ENCODE measurements at places on chromosomes 7 and 10.

DNA sequence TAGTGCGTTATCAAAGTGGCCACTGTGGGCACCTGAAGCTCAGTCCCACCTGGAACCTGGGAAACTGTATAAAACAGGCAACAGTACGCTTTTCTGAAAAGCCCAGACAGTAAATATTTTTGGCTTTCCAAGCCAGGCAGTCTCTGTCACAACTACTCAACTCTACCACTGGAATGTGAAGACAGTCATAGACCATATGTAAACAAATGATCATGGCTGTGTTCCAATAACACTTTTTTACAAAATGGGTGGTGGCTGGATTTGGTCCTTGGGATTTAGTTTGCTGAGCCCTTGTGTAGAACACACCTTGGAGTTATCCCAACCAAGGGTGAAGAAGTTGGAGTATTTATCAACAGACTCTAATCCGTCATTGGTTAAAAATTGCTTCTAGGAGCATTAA lies 259.9 kb downstream of the SKIDA1 start:
- DNase-seq, result peak; percentile 71

GRCh38 chr7:2759736-2760097 lies 71.7 kb downstream of the AMZ1 start:
- DNase-seq, result peak; percentile 84

GRCh38 chr7:1368184-1368681 lies 91.0 kb downstream of the MICALL2 start:
- DNase-seq, result no peak

DNA sequence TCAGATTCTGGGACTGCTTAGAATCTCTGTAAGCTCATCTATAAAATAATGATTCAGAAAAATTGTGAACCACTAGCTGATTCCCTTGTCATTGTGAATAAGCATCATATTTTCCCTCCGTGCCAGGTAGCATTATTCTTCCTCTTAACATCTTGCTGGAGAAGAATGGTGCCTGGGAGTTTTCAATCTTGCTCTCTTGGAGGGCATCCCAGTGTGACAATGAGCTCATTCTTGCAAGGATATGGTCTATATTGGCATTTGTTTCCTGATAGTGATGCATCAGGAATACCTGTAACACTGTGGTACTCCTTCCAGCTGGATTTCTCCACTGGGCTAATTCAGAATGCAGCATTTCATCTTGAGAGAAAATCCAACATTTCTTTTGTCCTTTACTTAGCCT lies 126.4 kb upstream of the ITGB1 start:
- DNase-seq, result no peak

- DNase-seq, result no peak
Observed at GRCh38 chr7:69677881-69678493, 79.7 kb downstream of the AUTS2 start.

DNA sequence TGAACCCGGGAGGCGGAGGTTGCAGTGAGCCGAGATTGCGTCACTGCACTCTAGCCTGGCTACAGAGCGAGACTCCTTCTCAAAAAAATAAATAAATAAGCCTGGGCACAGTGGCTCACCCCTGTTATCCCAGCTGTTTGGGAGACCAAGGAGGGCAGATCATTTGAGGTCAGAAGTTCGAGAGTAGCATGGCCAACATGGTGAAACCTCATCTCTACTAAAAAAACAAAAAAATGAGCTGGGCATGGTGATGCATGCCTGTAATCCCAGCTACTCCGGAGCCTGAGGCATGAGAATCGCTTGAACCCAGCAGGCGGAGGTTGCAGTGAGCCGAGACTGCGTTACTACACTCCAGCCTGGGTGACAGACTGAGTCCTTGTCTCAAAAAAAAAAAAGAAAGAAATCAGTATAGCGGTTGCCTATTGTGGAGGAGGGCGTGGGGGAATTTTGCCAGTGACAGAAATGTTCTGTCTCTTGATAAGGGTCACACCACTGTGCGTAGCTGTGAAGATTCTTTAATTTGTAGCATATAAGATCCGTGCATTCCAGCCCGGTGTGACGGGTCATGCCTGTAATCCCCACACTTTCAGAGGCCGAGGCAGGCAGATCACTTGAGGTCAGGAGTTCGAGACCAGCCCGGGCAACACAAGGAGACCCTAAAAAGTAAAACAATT lies 17.9 kb upstream of the EIF3B start:
- DNase-seq, result no peak

DNA sequence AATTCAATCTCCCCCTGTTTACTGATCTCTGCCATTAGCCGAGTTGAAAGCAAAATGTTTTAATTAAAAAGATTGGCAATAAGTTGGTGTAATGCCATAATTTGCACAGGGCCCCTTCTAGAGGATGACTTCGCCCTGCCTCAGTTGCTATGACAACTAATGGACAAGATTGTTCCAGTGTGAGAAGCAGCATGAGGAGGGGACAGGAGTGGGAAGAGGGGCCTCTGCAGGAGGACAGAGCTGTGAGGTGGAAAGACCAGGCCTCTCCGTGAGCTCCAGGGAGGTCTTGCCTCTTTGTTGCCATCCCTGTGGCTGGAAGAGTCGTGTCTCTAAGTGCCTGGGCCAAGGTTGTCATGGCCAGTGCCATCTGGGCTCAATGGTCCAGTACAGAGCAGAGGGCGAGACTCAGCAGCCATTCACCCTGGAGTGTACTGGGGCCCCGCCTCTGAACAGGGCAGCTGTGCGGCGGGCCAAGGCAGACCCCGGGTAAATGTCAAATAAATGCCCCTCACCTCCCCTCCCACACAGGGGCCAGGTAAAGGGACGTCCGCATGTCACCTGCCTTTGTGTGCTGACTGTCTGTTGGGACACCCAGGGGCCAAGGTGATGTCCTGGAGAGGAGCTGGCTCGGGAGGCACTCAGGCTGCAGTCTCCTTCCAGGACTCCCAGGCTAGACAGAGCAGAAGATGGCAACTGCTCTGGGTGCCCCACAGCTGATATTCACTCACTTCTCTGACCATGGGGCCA lies 97.0 kb upstream of the RET start:
- DNase-seq, result no peak

GRCh38 chr7:108604307-108605077 lies 34.8 kb downstream of the DNAJB9 start:
- DNase-seq, result no peak

- no peak for DNase-seq
Observed at GRCh38 chr10:72697716-72698115, 5.8 kb downstream of the MCU start.

DNA sequence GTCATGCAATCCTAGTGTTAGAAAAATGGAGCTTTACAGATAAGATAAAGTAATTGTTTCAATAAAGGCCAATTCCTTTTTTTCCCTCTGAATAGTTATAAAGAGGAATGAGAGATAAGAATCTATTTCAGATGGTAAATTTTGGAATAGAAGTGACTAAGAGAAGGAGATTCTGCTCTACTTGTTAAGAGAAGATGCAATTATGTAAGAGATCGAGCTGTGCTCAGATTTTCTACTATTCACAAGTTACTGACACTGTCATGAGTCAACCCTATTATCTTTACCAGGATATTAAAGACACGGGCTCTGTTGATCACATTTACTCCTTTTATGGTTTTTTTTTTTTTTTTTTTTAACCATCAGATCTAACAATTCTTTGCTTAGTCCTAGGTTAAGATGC lies 511.3 kb downstream of the ARL4A start:
- DNase-seq, result no peak

- DNase-seq, result no peak
Observed at GRCh38 chr10:75335983-75336382, 65.6 kb downstream of the ZNF503 start.

DNA sequence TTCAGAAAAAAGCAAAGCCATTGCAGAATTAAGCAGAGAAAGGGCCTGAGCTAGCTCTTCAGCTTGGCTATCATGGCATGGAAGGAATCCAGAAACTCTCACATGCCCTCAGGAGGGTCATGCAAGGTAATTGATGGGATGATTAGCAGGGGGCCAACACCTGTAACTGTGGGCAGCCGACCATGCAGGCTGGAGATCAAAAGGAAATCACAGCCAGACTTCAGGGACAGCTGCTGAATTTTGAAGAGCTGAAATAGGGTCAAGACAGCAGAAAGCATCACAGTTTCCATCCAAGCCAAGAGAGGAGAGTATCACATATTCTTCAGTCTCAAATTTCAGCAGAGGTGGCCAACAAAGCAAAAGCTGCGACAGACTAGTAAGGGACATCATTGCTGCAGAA lies 239.6 kb upstream of the STEAP1 start:
- DNase-seq, result no peak

DNA sequence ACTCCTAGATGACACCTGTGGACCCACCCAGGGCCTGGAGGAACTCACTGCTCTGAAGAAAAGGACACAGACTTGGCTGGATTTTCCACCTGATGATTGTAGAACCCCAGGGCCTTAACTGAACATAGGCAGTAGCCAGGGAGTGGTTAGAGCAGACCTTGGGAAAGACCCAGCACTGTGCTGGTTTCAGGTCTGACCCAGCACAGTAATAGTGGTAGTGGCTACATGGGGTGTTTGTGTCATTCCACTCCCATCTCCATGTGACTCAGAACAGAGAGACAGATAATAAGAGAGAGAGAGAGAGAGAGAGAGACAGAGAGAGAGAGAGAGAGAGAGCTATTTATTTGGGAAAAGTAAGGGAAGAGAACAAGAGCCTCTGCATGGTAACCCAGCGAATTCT lies 239.1 kb upstream of the MEOX2 start:
- DNase-seq, result no peak

DNA sequence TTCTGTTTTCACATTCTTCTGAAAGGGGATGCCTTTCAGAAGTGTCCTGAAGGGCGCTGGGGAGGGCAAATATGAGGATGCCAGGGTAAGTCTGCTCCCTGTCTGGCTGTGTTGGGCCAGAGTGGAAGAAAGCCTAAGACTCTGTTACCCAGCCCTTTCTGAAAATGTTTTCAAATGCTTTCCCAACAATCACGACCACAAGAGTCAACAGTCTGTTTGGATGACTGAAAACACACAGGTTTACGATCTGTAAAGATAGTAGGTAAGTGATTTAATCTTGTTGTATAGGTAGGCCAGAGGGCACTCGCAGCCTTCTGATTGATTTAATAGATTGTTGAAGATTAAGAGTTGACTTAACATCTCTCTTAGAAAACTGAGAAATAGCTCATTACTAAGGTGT lies 13.2 kb downstream of the SGPL1 start:
- DNase-seq, result no peak

DNA sequence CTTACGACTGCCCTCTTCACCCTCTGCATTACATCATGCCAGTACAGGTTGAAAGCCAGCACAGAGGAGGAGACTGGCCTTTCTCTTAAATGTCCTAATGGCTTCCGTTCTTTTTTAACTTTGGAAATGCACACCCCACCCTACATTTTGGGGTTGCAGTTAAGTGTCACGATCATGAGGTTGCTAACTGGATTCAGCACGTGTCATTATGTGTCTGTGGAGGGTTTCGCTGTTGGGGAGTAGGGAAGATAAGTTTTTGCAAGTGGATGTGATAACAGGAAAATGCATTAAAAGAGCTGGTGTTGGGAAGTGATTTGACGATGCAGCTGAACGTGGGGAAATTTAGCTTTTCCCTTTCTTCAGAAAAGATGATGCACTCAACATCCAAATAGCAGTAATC lies 135.9 kb downstream of the LRRC4 start:
- DNase-seq, result no peak
